ENCODE measurements at places on chromosomes 3 and 15. TPM values are rescaled to one million over a fixed set of nuclear protein-coding genes. Genes with fewer than 3 reads are reported as not detected.

Gene ETV5
- total RNA-seq, result 53.0 TPM

Gene HHLA2
- total RNA-seq, result not detected

Gene TMEM266
- not detected for total RNA-seq

Gene ESYT3
- total RNA-seq, result 0.68 TPM

Gene MAP4
- 30.6 TPM for total RNA-seq

Gene CRELD1
- total RNA-seq, result 12.4 TPM

Gene SOX14
- not detected for total RNA-seq

Gene HESX1
- not detected for total RNA-seq

Gene ZBTB47
- total RNA-seq, result 2.5 TPM

Gene PLCH1
- 2.0 TPM for total RNA-seq

Gene NDN
- 158 TPM for total RNA-seq

Gene CPNE9
- total RNA-seq, result not detected

Gene CCDC71
- 18.6 TPM for total RNA-seq

Gene FGF7
- total RNA-seq, result not detected

Gene DUSP7
- 14.2 TPM for total RNA-seq

Gene C3orf49
- not detected for total RNA-seq

Gene PRRT3
- 0.57 TPM for total RNA-seq

Gene CLDN1
- total RNA-seq, result 7.3 TPM

Gene ETFA
- 110 TPM for total RNA-seq

Gene ZNF639
- 61.1 TPM for total RNA-seq

Gene KBTBD8
- 5.9 TPM for total RNA-seq

Gene EPM2AIP1
- total RNA-seq, result 4.7 TPM

Gene SCN11A
- not detected for total RNA-seq

Gene GPR156
- total RNA-seq, result 1.7 TPM

Gene OCA2
- not detected for total RNA-seq

Data from Daoy (cell line).